ENCODE measurements at places on chromosomes 7 and 10. TPM values are rescaled to one million over a fixed set of nuclear protein-coding genes. Genes with fewer than 3 reads are reported as not detected.

The OR13A1 gene
- polyA plus RNA-seq, result not detected

The AKR1C1 gene
- polyA plus RNA-seq, result 92.9 TPM

GRCh38 chr7:50474382-50475160 lies 24.4 kb upstream of the FIGNL1 start:
- no peak for DNase-seq

DNA sequence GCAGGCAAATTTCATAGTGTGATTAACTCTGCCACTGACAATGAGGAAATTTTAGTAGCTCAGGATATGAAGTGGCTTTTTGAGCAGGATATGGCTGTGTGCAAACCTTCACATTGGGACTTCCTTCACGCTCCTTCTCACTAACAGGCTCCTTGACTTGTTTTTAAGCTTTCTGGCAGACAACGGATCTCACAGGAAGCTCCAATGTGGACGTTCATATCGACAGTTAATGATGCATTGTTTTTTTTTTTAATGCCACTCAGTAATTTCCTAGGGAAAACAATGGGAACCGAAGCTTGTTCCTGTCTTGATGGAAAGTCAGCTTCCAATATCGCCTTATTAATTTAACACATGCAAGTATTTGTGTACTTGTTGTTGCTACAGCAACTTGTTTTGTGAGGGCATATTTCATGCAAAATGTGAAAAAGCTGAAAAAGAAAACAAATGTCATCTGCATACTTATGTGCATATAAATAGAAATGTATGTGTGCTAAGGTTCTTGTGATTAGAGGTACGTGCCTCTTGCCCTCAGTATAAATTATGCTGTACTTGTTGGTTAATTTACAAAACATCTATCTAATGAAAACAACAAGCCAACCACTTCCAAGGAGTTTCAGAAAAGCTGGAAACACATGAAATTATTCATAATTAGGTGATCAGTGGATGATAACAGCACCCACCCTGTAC lies 84.7 kb downstream of the NRP1 start:
- no peak for DNase-seq

The COL28A1 gene
- polyA plus RNA-seq, result not detected

DNA sequence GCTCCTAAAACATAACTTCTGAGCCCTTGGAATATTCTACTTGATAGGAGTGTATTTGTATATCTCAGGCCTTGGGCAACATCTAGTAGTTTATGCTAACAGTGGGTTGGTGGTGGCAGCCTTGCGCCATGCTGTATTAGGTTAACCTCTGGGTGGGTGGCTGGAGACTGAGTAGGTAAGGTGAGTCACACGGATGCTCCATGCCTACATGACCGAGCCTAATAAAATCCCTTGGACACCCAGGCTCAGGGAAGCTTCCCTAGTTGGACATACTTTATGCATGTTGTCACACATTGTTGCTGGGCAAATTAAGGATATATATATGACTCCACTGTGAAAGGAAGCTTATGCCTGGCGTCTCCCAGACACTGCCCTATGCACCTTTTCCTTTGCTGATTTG lies 6.0 kb upstream of the DAGLB start:
- peak; percentile 52 for DNase-seq

GRCh38 chr7:121741896-121742295 lies 131.1 kb upstream of the PTPRZ1 start:
- no peak for DNase-seq

DNA sequence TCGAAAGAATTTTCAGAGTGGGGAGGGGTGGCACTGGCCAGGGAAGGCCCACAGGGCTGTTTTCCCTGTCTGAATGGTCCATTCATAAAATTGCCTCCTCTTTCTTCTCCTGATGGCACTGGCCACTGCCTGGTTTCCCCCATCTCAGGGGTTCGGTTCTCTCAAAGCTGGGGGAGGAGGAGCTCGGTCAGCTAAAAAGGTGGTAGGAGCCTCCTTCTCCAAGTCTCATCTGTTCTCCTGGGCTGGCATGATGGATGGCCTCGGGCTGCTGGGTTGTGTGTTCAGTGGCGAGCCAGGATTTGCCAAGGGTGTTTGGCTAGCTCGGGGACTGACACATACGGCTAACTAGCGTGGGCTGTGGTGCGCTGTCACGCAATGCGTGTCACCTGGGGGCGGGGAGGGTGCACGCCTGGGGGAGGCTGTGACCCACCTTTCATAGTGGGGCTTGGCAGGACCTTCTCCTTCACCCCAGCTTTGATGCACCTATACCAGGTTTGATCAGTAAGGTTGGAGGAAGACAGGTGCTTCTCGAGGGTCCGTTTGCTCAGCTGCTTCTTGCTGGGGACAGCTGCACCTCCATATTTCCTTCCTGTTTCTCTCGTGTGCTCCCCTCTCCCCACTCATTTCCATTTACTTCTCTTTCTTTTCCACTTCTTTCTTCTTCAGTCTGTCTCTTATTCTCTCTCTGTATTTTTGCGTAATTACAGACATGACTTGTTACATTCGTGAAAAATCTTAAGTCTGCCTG lies 36.3 kb downstream of the RBM20 start:
- DNase-seq, result no peak

The NPY4R gene
- polyA plus RNA-seq, result 0.24 TPM

GRCh38 chr10:126161691-126162090 lies 226.6 kb downstream of the ADAM12 start:
- no peak for DNase-seq
